ENCODE measurements at places on chromosomes 12 and 14.
A peak's percentile ranks its signal among the peaks of the same experiment; 100 is the strongest.

- DNase-seq, result no peak
These were observed 12.0 kb downstream of the CFAP73 start for GRCh38 chr12:113161415-113162016.

DNA sequence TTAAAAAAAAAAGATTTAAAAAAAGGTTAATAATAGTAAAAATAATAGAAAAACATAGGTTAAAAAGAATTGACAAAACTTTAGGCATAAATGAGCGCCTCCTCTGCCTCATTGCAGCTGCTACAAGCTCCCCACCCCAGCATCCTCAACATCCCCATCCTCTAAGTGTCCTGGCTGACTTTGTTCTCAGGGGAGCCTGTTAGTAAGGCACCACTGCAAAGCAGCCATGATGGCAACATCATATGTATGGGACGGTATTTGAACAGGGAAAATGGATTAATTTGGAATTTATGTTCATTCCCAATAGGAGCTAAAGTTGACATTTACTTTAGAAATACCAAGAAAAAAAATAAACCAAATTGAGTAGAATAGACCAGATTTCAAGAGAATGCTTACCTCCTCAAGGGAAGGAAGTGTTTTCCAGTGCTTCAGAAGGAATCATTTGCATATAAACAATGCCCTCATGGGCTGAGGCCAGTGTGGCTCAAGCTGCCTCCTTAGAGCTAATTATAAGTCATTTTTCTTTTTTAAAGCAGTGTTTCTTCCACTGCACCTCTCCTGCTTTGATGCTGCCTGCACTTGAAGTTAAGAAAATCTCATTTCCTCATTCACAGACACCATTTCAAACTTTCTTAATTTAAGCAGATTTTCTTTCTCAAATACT lies 59.6 kb downstream of the DACT1 start:
- no peak for DNase-seq

- no peak for DNase-seq
These were observed 48.5 kb upstream of the OVCH1 start for GRCh38 chr12:29546000-29546399.

DNA sequence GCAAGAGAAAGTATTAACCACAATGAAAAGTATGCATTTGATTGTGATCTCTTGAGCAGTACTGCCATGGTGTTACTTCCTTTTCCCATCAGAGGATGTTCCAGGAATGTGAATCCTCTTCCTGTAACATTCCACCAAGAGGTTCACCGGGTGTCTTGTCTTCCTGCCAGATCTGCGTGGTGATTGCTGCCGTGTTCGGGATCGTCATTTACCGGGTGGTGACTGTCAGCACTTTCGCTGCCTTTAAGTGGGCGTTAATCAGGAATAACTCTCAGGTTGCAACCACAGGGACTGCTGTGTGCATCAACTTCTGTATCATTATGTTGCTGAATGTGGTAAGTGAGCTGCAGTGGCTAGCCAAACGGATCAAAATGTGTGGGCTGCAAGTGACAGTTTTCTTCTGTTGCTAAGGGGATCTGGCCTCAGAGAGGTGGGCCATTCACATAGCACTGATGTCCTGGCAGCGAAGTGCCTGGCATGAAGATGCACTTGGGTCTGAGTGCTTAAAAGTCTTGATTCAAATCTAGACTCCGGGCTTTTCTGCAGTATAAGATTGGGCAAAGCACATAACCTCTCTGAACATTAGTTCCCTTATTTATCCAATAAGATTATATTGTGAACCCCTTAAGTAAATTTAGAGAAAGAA lies 123.4 kb downstream of the SLC5A8 start:
- no peak for DNase-seq

DNA sequence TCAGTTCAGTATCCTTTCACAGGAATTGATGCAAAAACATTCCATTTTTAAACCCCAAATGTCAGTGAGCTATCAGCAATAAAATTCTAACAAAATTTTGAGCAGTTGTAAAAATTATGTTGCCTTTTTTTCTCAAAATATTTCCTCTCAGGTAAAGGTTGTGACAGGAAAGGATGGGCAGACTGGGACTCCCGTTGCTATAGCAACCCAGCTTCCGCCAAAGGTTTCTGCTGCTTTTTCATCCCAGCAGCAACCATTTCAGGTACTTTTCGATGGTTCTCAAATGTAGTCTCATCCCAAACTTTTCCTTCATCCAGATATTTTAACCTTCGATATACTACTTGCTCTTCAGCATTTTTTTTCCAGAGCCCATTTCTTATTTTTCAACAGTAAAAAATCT lies 13.6 kb downstream of the EP400 start:
- DNase-seq, result no peak

GRCh38 chr14:79473651-79474050 lies 737.7 kb downstream of the DIO2 start:
- DNase-seq, result no peak

GRCh38 chr12:51409846-51410245 lies 14.8 kb upstream of the SLC4A8 start:
- no peak for DNase-seq

DNA sequence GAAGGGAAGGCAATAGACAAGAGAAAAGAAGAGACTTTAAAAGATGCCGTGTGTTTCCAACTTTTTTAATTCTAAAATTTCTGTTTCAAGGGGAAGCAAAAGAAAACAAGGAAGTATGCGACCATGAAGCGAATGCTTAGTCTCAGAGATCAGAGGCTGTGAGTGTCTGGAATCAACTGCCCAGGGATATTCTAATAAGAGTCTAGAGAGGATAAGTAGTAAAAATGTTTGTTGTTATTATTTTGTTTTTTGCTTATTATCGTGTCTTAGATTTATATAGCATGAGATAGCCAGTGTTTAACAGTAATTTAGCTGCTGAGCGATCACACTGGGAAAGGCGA lies 421 bp downstream of the FCF1 start:
- DNase-seq, result no peak

DNA sequence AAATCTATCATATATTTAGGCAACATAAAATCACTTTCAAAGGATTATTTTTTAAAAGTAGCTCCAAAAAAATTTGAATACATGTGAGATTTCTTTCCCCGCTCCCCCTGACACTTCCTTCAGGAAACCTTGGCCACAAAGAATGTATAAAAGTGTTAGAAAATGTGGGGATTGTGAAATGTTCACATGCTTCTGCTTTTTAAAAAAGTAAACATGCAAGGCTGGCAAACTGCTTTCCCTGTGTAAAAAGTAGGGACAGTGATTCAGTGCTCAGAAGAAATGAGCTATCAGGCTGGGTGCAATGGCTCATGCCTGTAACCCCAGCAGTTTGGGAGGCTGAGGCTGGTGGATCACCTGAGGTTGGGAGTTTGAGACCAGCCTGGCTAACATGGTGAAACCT lies 26.6 kb downstream of the MBIP start:
- DNase-seq, result peak; percentile 18

GRCh38 chr14:73753887-73754795 lies 40.0 kb upstream of the PNMA1 start:
- peak; percentile 38 for DNase-seq

GRCh38 chr14:34797747-34798583 lies 77.2 kb downstream of the BAZ1A start:
- no peak for DNase-seq

- no peak for DNase-seq
These were observed 50.7 kb downstream of the RBMS2 start for GRCh38 chr12:56572288-56572687.

DNA sequence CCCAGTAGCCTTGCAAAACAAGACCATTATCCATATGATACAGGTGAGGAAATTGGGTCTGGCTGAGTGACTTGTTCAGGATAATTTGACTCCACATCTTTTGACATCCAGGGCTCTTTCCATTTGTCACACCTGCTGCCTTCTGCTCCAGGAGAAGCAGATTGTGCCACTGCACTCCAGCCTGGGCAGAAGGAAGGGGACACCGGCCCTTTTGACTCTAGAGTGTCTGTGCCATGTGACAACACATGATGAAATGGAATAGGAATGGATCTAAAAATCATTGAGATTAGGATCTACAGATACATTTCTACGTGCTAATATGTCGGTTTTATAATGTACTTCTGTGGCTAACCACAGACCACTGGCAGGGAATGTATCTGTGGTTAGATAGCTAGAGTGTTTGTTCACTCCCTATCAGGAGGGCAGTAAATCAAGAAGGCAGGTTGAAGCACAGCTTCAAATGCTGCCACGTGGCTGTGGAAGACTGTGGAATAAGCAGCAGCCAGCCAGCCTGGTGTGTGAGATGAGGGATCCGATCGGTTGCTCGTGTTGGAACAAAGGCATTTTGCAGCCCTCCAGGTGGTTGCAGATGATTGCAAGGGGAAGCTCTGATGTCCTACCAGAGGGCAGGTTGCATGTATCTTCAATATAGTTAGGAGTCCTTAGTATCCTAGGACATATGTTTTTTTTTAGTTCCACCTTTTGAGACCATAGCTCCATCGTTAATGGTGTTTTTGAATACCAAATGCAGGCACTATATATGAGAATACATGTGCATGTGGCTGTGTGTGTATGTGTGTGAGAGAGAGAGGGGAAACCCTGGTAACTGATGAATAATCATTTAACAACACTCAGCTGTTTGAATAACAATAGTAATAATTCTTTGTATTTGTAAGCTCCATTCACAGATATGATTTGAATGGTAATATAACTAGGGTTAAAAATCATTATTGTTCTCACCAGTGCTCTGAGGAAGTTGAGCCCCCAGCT lies 28.6 kb downstream of the EML1 start:
- peak; percentile 88 for DNase-seq

DNA sequence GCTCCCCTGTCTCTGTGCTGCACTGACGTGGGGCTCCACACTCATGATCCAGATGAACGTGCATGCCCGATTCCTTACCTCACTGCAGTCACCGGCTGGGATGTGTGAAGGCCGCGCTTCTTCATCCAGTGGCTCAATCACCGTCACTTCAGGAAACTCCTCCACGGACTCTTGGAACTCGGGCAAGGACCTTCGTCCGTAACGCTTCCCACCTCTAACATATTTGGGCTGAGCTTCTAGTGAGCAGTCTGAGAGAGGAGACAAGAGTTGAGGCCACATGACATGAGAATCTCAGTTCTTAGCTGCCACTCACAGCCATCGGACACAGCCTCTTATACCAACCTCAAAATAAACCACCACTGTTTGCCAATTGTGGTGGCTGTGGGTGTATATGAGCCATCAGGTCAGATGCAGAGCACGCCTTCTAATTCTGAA lies 38.3 kb downstream of the NIN start:
- DNase-seq, result no peak

GRCh38 chr14:87430214-87430613 lies 562.8 kb downstream of the GALC start:
- DNase-seq, result no peak

- DNase-seq, result no peak
These were observed 631 bp downstream of the PPM1H start for GRCh38 chr12:62934239-62934798.

- no peak for DNase-seq
These were observed 112.8 kb upstream of the ATF7IP start for GRCh38 chr12:14252697-14253096.

GRCh38 chr12:66799551-66799950 lies 120.7 kb upstream of the GRIP1 start:
- DNase-seq, result no peak

DNA sequence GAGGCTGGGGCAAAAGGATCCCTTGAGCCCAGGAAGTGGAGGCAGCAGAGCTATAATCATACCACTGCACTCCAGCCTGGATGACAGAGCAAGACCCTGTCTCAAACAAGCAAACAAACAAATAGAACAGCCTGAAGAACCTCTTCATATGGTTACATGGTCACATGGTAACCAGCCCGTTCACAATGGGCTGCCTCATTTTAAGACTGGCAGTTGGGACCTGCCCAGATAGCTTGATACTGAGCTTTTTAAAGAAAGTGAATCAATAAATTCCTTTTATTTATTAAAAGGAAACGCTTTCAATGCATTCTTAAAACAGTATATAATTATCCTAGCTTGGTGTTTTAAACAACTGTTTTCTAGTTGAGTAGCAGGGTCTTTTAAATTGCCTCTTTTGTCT lies 10.5 kb downstream of the MLXIP start:
- DNase-seq, result no peak

GRCh38 chr12:127803545-127803944 lies 463.4 kb upstream of the TMEM132C start:
- DNase-seq, result no peak

DNA sequence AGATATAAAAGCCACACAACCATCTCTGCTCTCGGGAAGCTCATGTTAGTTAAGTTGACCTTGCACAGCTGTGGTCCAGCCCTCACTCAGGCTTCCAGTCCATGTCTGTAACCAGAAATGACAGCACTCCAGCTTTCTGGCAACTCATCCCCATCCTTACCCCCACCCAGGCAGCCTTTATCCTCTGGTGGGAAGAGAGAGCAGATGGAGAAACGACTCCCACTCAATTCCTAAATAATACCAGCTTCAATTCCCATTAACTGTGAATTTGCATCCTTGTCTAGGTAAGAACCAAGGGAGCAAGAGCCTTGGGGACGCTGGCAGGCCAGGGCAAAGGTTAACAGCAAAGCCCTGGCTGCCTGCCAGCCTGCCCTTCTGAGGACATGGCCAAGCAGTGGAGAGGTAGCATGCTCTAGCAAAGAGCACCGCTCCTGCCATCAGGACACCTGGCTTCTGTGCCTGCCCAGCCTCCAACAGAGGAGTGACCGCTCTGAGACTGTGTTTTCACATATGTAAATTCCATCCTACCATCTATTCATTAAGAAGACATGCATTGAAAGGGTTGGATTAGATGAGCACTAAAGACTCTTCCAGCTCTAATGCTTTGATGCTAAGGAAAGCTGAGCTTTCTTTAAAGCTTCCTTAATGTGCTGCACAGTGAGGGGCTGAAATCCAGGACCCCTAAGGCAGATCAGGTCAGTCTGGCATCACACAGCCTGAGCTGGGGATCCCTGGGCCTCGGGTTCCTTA lies 236.1 kb downstream of the GRIN2B start:
- DNase-seq, result no peak

DNA sequence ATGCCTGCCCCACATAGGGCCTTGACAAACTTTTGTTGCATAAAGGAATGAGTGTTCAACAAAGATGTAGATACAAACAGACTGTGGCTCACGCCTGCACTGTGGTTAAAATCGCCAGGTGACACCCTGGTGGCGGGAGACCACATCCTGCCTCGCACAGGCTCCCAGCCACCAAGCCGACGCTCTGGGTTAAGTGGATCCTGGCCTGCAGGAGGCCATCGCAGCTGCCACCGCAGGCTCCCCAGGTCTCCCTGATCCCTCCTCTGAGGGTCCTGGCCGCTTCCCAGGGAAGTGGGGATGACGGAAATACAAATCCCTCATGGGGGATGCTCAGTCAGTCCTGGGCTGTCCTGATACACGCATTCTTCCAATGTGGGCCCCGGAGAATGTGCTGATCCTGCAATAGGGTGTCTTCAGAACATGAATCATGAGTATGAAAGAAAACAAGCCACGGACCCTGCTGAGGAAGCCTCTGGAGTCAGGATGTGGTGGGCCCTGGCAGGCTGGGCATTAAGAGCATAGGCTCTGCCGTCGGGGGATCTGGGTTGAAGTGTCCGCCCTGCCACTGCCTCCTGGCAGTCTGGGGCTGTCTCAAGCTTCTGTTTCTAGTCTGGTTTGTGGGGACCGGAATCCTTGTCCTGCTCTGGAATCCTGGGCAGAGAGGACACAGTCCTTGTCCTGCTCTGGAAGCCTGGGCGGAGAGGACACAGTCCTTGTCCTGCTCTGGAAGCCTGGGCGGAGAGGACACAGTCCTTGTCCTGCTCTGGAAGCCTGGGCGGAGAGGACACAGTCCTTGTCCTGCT lies 53.5 kb upstream of the BEGAIN start:
- DNase-seq, result no peak

- DNase-seq, result no peak
These were observed 573 bp downstream of the ARL6IP4 start for GRCh38 chr12:122981036-122981471.
